ENCODE measurements at places on chromosomes 7 and 10.

DNA sequence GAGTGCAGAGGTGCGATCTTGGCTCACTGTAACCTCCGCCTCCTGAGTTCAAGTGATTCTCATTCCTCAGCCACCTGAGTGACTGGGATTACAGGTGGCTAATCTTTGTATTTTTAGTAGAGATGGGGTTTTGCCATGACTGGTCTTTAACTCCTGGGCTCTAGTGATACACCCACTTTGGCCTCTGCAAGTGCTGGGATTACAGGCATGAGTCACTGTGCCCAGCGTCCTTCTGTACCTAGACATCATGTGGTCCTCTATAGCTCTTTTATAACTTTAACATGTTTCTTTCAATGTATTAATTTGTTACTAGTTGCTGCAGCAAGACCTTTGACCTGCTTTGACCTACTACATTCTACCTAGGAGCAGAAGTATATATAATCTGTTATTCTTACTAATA is 38.7 kb upstream of the BICC1 start:
- no peak for DNase-seq

DNA sequence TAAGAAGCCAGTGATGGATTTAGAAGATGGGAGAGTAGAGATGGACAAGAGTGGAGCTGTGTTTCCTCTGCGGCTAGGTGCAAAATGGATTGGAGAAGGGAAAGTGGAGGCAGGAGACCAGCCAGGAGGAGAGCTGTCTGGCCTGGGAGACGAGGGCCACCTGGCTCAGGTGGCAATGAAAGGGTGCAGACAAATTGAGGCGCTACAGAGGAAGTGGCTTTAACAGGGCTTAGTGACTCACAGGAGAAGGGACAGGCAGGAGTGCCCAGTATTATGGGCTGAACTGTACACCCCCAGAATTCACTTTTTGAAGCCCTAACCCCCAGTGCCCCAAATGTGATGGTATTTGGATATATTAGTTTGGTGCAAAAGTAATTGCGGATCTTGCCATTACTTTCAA is 65.6 kb upstream of the DUSP5 start:
- no peak for DNase-seq

- no peak for DNase-seq
Measured at GRCh38 chr7:22731766-22732165, 4.8 kb downstream of the IL6 start.

DNA sequence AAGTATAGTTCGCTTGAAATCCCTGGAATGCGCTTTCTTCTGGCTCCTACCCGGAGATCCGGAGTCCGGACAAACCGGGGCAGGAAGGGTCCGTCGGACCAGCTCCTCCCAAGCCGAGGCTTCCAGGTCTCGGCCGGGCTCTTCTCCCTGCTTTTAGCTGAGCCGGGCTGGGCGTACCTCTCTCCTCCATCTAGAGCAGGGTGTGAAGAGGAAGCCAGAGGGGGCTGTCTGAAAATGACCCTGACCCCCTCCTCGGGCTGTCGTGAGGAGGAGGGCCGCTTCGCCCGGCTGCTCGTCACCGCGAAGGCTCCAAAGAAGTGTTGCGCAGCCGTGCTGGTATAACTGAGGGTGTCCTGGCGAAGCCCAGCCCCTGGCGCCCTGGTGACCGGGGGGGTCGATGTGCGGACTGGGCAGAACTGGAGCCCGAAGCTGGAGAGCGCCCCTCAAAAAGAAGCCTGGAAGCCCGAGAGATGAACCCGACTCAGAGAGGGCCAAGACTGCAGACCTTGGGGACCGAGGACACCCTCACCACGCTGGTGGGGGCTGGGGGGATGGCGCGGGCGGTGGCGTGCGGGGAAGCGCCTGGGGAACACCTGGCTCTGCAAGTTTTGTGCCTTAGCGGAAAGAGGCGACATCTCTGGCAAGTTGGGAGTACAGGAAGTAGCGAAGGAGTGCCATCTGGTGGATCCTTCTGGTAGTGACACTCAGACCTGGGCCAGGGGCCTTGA is 5.7 kb downstream of the KAZALD1 start:
- DNase-seq, result no peak

DNA sequence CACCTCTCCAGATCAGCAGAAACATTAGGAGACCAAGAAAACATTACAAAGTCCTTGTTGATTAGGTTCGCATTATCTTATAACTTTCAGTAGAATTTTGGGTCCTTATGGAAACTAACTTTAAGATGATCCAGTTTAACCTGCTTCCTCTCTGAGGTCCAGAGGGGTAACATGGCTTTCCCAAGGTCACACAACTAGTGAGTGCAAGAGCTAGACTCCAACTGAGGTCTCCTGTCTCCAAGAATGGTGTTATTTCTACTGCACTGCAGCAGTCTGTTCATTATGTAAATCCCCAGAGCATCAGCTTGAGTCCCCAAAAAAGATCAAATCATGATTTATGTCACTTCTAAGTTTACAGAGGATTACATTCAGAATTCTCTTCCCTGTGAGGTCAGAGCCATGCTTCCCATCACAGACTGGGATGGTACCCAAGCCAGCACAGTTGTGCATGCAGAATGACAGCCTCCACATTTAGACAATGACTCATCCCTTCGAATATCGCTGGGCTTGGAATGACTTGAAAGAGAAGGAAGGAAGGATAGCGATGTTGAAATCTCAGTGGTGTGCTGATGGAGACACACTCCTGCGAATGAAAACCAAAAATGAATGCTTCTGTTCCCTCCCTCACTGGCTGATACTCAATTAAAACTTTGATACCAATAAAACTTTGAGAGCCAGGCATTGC is 163.1 kb upstream of the PLXNA4 start:
- DNase-seq, result peak; percentile 81

- no peak for DNase-seq
Measured at GRCh38 chr7:96224685-96225084, 97.2 kb downstream of the SLC25A13 start.

GRCh38 chr10:121081306-121081705 is 230.1 kb downstream of the WDR11 start:
- no peak for DNase-seq

DNA sequence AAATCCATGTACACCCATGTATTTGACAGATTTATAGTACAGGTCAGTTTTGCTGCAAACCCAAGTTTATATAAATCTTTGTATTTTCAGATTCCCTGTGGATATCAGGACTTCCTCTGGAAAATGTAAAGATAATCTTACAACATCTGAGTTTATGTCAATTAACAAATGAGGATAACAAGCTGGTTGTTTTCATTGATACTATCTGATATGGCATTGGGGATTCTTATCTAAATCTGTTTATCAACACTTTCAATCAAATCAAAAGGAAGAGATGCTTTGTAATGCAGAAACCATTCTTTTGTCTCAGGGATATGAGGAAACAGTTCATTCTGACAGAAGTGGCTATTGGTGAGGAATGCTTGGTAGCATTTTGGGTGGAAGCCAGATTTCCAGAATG is 64.9 kb upstream of the FAM204A start:
- no peak for DNase-seq

Data from AG04449 (cell line).